ENCODE measurements at places on chromosomes 2 and 18. TPM values are rescaled to one million over a fixed set of nuclear protein-coding genes. Genes with fewer than 3 reads are reported as not detected.

DNA sequence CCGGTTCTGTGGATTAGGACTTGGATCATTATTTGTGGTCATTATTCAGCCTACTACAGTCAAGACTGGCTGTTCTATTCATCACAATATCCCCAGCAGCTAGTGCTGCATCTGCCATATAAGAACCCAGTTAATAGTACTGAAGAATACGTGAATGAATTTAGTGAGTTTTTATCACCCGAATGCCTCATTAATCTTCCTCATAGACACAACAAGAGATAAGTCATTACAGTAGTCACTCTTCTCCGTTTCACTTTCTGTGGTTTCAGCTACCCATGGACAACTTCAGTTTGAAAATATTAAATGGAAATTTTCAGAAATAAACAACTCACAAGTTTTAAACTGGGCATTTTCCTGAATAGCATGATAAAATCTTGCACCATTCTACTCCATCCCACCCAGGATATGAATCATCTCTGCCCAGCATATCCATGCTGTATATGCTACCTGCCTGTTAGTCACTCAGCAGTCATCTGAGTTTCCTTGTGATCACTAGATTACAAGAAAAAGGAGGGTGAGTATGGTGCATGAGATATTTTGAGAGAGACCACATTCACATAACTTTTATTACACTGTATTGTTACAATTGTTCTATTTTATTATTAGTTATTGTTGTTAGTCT lies 363.7 kb upstream of the CHAC2 start:
- no peak for DNase-seq

DNA sequence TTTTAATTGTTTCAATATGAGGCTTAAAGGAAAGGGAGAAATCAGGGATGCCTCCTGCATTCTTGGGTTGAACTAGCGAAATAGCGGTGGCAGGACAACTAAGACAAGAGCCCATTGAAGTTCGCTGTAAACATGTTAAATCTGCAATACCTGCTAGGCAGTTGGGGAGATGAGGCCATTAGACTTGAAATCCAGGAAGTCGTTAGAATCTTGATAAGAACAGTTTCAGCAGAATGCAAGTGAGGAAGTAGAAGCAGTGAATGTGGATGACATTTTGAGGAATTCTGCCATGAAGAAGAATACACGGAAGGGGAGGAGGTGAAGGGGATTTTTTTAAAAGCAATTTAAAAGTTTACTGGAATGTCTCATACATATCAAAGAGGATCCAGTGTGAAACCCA lies 109.7 kb downstream of the LPIN1 start:
- DNase-seq, result no peak

DNA sequence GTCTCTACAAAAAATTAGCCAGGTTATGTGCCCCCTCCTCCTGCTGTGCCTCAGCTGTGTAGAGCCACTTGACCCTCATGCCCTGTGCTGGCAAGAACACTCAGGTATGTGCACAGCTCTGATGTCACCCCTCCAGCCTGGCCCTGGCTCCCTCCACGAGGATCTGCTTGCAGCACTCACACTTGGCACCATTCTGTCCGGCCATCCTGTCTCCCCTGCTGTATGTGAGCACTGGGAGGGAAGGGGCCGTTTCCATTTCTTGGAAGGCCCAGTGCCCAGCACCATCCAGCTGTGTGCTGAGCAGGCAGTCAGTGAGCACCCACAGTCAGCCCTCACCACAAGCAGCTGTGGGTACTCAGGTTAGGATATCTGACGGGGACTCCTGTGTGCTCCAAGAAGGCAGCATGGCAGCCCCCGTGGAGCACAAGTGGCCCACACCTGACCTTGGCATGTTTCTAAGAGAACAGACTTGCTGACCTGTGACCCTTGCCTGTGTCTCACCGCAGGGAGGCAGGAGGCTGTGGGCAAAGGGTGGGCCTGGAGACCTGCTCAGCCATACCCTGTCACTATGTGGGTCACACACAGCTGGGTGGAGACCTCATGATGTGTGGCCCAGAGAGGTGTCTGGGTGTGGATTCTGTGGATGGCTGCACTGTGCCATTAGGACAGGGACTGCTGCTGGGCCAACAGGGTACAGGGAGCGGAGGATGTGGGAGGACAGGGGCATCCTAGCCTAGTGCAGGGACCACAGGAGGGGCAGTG lies 31.5 kb downstream of the USP34 start:
- DNase-seq, result no peak

DNA sequence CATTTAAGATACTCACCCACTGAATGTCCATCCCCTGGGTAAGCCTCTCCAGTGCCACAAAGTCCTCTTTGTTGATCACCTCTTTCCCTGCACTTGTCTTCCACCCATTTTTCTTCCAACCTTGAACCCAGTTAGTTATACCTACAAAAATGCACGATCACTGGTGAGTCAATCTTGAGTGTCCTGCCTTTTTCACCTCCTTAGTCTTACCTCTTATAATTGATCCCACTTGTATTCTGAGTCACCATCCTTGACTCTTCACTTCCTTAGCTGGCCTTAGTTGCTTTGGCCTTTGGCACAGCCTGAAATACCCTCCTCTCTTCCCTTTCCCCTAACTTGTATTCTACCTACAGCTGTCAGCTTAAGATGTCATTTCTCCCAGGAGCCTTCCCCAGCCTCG lies 10.2 kb downstream of the RNASEH1 start:
- DNase-seq, result no peak

- no peak for DNase-seq
Measured at GRCh38 chr2:127528487-127528886, 2.2 kb upstream of the IWS1 start.

DNA sequence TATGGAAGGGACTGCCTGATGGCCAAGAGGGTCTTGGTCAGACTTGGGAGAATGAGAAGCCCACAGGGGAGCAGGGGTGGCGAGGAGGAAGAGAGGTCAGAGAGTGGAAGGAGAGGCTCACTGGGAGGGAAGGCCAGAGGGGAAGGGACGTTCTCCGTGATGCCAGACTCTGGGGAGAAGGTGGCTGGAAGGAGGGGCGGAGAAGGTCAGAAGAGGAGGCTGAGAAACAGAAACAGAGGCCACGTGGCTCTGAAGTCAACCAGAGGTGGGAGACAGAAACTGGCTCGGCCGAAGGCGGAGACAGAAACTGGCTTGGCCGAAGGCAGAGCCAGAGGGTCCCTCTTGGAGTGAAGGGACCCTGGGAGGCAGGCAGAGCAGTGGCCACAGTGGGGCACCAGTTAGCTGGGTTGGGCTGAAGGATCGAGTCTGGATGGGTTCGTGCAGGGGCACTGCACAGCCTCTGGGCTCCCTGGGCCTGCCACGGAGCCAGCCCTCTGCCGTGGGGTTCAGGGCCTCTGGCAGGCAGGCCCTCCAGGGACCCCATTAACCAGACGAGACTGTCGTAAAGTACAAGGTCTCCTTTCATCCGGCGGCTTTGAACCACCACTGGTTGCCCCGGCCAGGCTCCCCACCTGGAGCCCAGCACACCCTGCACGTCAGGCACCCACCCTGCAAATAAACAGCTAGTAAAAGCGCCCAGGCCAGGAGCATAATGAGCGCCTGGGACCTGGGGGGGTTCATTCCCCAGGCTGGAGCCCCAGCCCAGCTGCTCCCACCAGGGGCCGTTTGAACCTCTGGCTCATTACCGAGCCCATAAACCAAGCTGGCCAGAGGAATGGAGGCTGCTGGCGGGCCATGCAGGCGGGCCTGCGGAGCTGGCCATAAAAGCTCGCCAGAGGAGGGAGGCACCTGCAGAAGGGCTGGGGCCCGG lies 218.8 kb downstream of the DYSF start:
- no peak for DNase-seq

GRCh38 chr18:29531746-29532145 lies 1354.8 kb upstream of the CDH2 start:
- no peak for DNase-seq

GRCh38 chr2:231161877-231162329 lies 36.5 kb upstream of the ARMC9 start:
- DNase-seq, result no peak

- no peak for DNase-seq
Measured at GRCh38 chr2:229798446-229799155, 84.2 kb upstream of the DNER start.

- no peak for DNase-seq
Measured at GRCh38 chr2:131322209-131322608, 41.8 kb downstream of the RAB6D start.

DNA sequence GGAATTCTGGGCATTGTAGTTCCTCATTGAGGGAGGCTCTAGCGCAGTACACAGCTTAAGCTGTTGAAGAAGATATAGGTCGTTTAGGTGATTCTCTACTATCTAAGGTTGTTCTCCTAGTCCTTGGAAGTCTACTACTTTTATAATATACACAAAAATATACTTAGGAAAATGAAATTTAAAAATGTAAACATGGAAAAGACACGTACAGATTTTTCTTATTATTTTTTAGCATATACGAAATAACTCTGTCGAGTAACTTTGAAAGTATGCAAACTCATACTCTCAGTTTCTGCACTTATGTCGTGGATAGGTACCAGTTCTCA lies 272 bp upstream of the FASTKD1 start:
- no peak for DNase-seq

DNA sequence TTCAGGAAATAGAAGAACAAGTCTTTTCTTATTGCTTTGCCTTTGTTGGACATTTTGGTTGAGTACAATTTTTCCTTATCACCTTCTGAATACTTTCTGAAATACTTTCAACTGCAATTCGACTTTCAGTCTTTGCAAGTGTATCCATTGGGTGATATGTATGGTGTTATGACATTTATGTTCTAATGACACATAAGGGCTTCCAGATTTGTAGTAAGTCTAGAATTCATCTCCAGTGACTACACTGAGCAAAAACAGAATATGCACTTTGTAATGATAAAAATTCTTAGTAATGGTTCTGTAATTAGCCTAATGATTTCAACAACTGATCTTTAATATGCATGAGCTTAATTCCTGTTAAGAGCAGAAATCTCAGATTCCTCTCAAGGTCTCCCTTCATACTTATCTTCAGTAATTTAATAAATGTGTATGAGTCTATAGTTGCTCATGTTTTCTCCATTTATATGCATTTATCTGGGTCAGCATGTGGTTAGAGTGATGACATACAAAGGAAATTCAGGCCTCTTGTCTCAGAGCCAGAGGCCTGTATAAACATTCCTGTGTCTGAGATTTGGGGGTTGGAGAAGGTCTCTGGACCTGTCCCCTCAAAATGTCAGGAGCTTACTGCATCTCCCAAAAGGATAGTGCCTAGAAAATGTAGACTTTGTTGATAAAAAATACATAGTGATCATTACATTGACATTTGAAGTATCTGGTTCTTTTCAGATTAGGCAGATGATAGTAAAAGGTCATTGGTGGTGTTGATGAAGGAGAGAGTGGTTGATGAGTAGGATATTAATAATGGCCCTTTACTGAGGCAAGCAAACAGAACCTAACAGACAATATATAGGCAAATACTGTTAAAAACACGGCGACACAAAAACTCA lies 114.9 kb downstream of the QPCT start:
- no peak for DNase-seq

- DNase-seq, result peak; percentile 80
Measured at GRCh38 chr2:16713011-16713423, 47.4 kb upstream of the CYRIA start.

DNA sequence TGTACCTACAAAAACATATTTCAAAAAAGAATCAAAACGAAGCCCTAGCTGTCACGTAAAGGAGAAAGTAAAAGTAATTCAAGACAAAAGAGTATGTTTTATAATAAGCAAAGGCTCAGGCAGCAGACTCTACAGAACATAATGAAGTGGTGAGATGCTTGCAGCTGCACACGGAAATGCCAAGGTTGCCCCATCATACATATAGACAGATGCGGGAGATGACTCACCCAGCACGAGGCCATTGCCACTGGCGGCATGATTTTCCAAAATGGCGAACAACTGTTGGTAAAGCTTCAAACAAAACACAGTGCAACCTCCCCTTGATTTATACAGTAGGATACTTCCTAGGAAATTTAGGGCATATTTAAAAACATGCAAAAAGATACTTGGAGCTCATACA lies 26.0 kb upstream of the C1QL2 start:
- DNase-seq, result no peak

DNA sequence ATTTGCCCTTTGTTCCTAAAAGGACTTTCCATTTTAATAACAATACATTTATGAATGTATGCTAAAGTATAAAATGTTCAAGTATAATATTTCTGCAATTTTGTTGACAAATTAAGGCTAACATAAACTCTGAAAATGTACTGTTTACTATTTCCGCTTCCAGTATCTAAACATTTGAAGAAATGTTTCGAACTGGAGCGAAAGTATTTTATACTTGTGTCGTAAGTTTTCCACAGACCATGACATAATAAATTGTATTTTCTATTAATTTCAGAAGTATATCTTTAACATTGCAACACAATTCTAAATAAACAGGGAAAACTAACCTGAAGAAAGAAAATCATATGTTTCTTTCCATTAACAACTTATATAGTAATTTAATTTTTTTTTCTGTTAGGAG lies 146.3 kb downstream of the CALCRL start:
- DNase-seq, result no peak

DNA sequence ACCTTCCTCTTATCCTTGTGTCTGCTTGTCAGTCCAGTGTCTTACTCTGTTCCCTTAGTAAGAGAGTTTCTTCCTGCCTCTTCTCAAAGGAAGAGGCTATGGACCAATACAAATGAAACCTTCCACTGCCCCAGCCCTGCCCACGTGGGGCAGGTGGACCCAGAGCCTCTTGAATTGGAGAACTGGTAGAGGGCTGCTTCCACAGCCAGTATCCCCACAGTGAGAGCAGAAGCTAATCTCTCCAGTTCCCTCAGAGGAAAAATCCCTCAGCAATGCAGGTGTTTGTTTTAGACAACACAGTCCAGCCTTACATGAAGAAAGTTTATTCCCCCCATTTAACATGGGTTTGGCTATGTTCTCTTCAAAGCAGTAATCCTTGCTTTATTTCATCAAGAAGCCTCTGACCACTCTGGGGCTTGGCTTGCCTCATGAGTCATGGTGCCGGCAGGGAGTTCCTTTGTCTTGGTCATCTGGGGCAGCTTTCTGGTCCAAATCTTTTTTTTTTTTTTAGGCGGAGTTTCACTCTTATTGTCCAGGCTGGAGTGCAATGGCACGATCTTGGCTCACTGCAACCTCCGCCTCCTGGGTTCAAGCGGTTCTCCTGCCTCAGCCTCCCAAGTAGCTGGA lies 6.5 kb upstream of the CYBRD1 start:
- no peak for DNase-seq

GRCh38 chr2:118148809-118149208 lies 60.5 kb downstream of the INSIG2 start:
- DNase-seq, result no peak

GRCh38 chr2:95048825-95049682 lies 23.5 kb downstream of the MAL start:
- no peak for DNase-seq

- no peak for DNase-seq
Measured at GRCh38 chr2:88955607-88956006, 264.1 kb downstream of the RPIA start.

MAPK4 gene
- not detected for polyA plus RNA-seq

NDUFV2 gene
- 59.2 TPM for polyA plus RNA-seq

LIPG gene
- not detected for polyA plus RNA-seq

CPS1 gene
- polyA plus RNA-seq, result 0.07 TPM

NEU2 gene
- not detected for polyA plus RNA-seq

CCT7 gene
- polyA plus RNA-seq, result 80.3 TPM

TEX44 gene
- polyA plus RNA-seq, result not detected

LTBP1 gene
- 0.12 TPM for polyA plus RNA-seq

FLACC1 gene
- 1.5 TPM for polyA plus RNA-seq

CTNNA2 gene
- not detected for polyA plus RNA-seq

LAMA3 gene
- polyA plus RNA-seq, result 0.01 TPM

Measured in B cell (primary cell).